Activated CD4-positive, alpha-beta T cell treated with anti-CD3 and anti-CD28 coated beads, Interleukin-2, Interleukin-4, amounts not matched to agents 100 ng/mL and 50 ng/mL, durations not matched to agents 16 hours and 8 hours (primary cell): ENCODE measurements at places on chromosomes 4 and X.
A peak's percentile ranks its signal among the peaks of the same experiment; 100 is the strongest.

DNA sequence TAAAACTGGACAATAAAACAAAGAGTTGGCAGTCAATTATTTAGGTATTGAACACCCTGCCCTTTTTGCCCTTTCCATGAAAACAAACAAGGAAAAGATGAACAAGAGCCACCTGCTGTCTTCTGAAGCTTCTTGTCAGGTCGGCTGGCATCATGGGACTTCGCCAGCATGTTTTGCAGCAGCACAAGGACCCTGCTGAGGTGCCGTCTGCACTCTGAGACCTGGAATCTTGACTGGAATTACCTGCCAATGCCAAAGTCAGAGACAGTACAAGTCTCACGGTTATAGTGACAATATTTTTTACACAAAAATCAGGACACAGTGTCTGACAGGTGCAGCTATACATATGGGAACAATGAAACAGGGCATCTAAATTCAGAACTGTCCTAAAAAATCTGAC is 284.5 kb downstream of the GASK1B start:
- DNase-seq = no peak

GRCh38 chrX:68440940-68441339 is 7.6 kb upstream of the OPHN1 start:
- DNase-seq = no peak

DNA sequence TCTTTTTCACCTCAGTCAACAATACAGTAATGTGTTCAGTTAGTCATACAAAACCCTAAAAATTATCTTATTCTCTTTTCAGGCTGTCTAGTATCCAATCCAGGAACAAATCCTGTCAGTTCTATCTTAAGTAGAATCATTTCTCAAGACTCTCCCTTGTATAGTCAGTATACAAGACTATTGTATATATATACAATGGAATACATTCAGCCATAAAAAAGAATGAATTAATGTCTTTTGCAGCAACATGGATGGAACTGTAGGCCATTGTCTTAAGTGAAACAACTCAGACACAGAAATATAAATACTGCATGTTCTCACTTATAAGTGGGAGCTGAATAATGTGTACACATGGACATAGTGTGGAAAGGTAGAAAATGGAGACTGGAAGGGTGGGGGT is 501.2 kb upstream of the ATOH1 start:
- DNase-seq = no peak

DNA sequence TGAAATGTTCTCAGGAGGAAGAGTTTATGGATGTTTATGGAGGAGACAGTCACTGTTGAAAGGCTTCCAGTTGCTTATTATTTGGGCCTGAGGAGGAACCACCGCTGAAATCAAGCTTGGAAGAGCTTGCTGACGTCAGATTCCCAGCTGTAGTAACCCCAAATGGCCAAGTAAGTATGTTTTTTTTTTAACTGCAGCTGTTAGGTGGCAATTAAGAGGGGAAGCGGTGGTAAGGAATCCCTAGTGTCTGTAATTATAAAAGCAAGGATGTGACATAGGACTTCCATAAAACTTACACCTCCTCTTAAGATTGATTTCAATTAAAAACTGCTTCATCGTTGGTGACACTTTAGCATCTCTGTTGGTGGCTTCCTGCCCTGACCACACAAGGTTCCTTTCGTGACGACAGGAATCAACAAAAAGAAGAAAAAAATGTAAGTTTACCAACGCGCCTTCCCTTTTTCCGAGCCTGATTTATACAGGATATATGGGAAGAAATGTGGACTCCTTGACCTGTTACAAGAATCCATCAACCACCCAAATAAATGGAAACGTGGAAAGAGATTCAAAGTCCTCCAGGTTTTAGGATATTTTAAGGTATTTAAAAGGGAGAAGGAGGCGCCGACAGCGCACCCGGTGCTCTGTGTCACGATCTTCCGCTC is 884 bp downstream of the RELL1 start:
- peak; percentile 57 for DNase-seq

GRCh38 chr4:182826391-182826790 is 90.8 kb downstream of the DCTD start:
- DNase-seq = no peak
